ENCODE measurements at places on chromosomes 3 and 15. TPM values are rescaled to one million over a fixed set of nuclear protein-coding genes. Genes with fewer than 3 reads are reported as not detected.

The SPATA16 gene
- not detected for total RNA-seq

The PLSCR4 gene
- total RNA-seq: 18.1 TPM

The GTF2E1 gene
- total RNA-seq: 23.9 TPM

The TMC3 gene
- total RNA-seq: not detected

The CILP gene
- total RNA-seq: under 0.01 TPM

The CLDN1 gene
- total RNA-seq: 0.55 TPM

The PYGO1 gene
- 10.6 TPM for total RNA-seq

The ARHGEF26 gene
- total RNA-seq: 2.1 TPM

The ATP13A4 gene
- total RNA-seq: 0.50 TPM

The HYKK gene
- total RNA-seq: 4.9 TPM

The RAB6B gene
- total RNA-seq: 0.22 TPM

Data from uterine smooth muscle cell (primary cell).